ENCODE measurements at places on chromosomes 2 and 18.

DNA sequence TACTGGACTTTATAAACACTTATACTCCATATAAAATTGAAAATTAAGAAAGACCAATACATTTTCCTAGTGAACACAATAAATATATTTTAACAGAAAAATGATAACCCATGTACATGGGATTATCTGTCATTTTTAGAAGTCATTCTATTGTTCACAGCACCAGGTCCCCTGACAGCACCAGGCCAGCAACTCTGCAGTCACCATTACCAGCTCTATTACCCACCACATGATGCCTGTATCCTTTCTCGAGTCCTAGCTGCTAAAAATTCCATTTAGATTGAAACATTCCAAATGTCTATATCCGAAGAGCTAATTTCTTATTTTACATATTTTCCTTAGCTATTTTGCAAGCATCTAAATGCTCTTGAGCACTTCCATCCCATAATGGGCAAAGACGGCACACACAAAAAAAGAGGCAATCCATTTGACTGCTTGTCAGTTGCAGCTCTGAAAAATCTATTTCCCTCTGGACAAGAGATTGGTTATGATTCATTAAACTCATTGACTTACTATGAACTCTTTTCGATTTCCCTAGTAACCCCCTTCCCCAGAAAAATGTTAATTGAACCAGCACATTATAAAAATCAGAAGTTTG, 336.9 kb downstream of the RIT2 start:
- no peak for DNase-seq

- DNase-seq = no peak
Measured at GRCh38 chr2:147122944-147123343, 721.9 kb upstream of the ACVR2A start.

- no peak for DNase-seq
Measured at GRCh38 chr2:128293426-128293755, 25.3 kb downstream of the HS6ST1 start.

DNA sequence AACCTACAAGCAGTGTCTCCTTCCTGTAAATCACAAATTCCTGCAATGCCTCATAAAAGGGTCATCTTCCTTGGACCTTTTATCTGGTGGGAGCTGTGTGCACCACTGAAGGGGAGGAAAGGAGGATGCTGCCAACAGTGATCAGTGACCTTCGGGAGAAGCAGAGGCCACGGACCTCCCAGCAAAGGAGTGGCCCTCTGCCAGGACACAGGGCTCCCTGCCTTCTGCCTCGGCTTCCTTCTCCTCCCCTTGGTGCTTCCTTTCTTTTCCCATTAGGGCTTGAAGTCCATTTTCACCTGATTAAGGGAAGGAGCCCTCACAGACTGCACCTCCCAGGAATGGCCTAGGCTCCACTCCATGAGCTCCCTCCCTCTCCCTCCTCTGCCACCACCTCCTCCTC, 85.3 kb upstream of the ITGA6 start:
- DNase-seq = no peak

- DNase-seq = no peak
Measured at GRCh38 chr2:79994161-79994560, 310.4 kb downstream of the LRRTM1 start.
